Hematopoietic multipotent progenitor cell (in vitro differentiated cells): ENCODE measurements at places on chromosomes 5 and 9.

DNA sequence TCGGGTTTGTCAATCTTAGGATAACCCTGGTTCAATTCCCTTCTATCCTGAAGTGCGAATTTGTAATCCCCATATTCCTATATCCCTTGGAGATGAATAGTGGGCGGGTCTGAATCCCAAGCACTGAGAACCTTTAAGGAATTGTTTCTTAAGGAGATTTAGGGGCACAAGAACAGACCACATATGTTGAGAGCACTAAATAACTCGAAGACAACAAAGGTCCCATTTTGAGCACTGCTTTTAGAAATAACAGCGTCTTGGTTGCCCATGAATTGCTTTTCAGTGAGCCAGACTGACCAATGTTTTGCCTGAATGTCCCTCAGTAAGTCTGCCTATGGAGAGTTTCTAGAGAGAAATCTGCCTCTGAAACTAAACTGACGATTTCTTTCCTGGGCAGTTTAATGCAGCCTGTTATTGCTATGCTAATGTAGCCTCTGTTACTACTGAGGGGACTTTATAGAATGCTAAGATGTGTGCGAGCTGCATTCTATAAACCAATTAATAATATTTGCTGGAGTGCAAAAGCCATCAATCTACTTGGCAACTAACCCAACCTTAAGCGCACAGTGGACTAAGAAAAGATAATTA, 445.0 kb upstream of the DMAC1 start:
- no peak for DNase-seq

DNA sequence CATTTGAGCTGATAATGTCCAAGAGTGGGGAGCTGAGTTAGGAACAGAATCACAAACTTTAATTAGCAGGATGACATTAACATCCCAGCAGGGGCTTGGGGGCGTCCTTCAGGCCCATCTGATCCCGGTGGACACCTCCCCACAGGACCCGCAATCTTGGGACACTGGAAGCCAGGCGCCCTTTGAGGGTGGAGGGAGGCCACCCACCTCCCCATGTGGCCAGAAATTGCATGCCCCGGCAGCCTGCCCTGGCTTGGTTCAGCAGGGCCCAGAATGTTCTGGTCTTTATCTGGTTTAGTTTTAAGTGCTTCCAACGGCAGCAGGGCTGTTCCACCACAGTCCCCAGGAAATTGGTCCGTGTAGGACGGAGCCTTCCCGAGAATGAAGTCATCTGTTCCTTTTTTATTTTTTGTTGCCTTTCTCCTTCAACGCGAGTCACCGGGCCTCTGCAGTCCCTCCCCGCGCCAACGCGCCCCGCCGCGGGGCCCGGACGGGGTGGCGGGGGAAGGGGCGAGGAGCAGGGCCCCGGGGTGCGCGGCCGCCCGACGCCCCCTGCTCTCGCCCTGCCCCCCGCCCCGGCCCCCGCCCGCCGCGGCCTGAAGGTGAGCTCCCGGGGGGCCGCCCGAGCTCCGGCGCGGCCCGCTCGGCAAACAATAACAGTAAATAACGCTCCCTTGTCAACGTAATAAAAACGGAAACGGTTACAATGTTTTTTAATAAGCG, 207.9 kb downstream of the C9orf50 start:
- DNase-seq = peak; percentile 75

- no peak for DNase-seq
These were observed 25.8 kb downstream of the ADAMTSL2 start for GRCh38 chr9:133560311-133560710.

GRCh38 chr5:98259595-98259994, 513.9 kb upstream of the RGMB start:
- no peak for DNase-seq

DNA sequence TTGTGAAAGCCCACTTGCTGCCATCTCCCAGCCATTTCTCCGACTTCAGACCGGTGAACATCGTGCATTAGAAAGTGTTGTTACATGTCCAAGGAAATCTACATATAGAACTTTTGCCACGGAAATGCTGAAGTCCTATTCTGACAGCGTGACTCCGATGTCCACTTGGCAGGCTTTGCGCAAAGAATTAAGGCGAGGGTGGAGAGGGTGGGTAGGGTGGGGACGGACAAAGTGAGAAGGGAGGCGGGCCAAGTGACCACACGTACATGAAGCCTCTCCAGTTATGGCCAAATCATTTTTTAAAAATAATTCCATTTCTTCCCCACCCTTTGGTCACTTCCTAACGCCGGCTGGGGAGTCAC, 460 bp upstream of the ACO1 start:
- no peak for DNase-seq

DNA sequence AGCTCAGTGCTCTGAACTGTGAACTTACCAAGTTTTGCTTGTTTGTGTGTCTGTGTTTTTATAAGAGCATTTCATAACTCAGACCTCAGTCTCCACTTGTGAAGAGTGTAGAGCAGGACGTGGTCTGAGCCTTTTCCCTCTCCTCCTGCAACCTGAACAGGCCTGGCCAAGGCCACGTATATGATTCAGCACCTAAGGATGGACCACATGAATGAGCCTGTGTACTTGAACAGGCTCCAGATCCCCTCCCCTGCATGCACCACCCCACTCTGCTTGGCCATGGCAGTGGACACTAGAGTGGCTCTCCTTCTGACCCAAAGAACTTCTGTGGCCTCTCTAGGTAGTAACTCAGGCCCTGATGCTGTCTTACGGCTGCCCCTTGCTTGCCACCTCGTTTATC, 125.9 kb upstream of the FSTL4 start:
- DNase-seq = no peak

- DNase-seq = no peak
These were observed 11.0 kb downstream of the RPP25L start for GRCh38 chr9:34600908-34601307.

DNA sequence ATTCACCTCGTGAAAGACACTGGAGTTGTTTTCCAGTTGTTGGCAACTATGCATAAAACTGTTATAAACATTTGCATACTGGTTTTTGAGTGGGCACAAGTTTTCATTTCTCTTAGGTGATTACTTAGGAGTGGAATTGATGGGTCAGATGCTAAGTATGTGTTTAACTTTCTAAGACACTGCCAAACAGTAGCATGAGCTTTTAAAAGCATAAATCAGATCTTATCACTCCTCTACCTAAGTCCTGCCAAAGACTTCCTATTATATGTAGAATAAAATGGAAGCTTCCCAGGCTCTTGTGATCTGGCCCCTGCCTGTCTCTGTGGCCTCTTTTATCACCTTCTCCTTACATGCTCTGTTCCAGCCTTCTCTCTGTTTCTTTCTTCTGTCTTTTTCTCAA, 72.6 kb downstream of the SH3RF2 start:
- no peak for DNase-seq

DNA sequence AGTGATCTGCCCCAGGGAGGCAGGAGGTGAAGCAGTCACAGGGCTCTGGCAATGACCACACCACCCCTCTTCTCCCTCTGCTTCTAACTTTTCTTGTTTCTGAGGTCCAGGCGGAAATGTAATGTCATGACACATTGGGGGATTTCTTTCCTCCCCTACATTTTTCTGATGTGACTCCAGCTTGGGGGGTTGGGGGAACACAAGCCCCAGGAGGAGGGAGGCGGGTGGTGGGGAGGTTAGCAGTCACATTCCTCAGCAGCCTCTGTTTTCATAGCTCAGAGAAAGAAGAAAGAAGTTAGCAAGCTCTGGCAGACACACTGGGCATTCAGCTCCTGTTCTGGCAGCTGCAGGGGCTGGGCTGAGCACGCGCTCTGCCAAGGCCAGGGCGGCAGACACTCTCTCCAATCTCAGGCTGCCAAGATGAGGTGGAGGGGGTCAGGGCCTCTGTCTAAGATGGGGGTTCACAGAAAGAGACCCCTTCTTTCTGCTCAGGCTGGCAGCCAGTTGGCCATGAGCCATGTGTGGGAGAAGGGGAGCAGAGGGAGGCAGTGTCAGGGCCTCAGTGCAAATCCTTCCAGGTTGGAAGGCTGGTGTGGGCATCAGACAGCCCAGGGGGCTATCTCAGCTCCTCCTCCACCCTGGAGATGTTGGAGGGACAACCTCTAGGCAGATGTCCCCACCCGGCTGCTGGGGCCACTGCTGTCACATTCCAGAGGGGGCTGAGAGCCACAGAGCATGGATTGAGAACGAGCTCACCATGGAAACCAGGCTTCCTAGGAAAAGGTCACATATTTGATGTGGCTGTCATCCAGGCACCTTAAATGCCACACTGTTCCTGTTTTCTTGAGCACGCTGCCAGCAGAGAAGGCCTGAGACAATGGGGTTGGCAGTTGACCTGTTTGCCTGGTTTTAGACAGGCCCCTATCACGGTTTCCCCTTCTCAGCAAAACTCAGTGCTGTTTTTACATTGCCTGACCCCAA, 20.1 kb upstream of the PFDN1 start:
- no peak for DNase-seq

DNA sequence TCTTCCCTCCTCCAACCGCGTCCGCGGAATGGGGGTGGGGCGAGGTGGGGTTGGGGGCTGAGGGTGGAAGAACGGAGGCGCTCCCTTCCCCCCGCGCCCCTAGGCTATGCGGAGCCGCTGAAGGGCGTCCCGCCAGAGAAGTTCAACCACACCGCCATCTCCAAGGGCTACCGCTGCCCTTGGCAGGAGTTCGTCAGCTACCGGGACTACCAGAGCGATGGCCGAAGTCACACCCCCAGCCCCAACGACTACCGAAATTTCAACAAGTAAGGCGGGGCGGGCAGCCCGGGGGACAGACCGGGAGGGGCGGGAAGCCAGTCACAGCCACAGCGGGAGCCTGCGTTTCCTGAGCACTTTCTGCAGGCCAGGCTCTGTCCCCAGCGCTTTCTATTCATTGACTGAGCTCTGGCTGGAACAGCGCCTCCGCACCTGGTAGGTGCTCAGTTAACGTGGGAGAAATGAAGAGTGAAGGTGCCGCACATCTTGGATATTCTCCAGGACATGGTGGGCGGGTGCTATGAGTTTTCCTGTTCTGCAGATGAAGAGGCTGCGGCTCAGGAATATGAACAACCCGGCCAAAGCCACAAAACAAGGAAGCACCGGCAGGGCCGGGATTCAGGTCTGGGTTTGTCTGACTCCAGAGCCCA, 11.3 kb downstream of the MYOZ3 start:
- DNase-seq = no peak

- no peak for DNase-seq
These were observed 22.5 kb downstream of the RANBP3L start for GRCh38 chr5:36279054-36279698.

GRCh38 chr5:107808671-107809137, 138.0 kb upstream of the EFNA5 start:
- no peak for DNase-seq

GRCh38 chr5:52809884-52810283, 22.2 kb downstream of the ITGA1 start:
- no peak for DNase-seq

GRCh38 chr9:97076238-97076637, 37.3 kb upstream of the CTSV start:
- no peak for DNase-seq

GRCh38 chr9:16202221-16202620, 649.4 kb downstream of the CCDC171 start:
- DNase-seq = no peak

DNA sequence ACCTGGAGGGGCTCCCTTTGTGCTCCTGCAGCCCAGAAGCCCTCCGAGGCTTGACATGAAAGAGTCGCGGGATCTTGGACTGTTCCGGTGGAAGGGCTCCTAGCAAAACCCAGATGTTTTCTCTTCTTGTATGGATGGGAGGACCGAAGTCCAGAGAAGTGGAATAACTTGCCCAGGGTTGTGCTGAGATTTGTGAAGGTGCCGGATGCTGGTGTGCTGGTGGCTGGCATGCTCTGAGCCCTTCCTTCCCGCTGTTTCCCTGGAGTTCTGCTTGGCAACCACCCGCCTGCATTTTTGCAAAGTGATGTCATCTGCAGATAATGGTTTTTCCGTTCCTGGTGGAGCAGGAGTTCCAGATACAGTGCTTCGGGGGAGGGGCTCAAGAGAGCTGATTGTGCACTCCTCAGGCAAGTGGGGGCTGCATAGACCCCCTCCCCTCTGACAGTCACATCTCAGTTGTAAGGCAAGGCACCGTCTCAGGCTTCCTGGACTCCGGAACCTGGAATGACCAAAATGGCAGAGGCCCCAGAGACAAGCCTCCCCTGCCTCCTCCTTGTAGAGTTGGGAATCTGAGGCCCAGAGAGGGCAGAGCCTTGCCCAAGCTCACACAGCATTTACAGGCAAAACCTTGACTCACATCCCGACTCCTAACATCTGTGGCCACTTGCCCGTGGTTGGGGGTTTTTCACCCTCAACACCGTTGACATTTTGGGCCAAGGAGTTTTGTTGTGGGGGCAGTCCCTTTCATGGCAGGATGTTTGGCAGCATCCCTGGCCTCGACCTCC, 157.0 kb downstream of the RGS3 start:
- no peak for DNase-seq

GRCh38 chr5:123754908-123755307, 242.9 kb downstream of the CSNK1G3 start:
- DNase-seq = no peak

DNA sequence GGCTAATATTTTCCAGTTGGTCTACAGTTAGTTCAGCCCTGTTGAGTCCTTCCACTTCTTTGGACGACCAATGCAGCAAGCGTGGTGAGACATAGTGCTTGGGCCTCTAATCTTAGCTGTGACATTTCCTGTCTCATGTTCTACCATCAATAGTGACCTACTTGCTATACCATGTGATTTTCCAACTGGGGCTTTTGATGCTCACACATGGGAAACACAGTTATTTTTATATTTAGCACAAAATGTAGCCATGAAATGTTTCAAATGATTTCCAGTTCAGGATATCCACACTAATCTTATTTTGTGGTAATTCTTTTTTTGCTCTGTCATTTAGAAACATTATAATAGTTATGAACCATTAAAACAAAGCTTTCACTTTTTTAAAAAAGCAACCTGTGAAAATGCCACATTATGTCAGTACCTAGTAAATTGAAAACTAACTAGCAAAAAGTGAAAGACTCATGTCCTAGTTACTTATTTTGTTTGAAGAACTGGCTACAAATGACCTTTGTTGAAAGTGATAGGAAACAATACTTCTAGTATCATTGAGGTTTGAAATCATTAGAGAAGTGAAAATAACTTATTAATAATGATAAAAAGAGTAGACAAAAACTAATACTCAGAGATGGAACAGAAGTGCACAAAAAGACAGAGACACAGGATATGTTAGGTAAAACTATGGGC, 18.3 kb downstream of the MARCHF3 start:
- peak; percentile 21 for DNase-seq

DNA sequence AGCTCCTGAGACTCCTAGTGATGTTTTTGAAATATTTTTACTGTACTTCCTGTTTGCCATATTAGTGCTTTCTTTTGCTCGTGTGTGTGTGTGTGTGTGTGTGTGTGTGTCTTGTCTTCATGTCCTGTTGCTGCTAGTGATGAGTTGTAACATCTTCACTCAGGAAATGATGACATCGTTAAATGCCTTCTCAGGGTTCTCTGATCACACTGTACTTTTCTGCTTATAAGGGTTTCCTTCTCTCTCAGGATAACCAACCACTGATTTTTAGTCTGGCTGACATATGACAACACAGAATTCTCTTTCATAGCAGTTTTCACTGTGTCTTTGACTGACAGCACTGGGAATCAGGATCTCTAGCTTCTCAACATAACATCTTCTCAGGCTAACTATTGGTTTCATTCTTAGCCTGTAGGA, 16.1 kb downstream of the SV2C start:
- no peak for DNase-seq

- peak; percentile 70 for DNase-seq
These were observed 5.9 kb upstream of the CFAP90 start for GRCh38 chr5:7856855-7857254.
